ENCODE measurements at places on chromosomes 13 and 19.

GRCh38 chr13:102510072-102510471 lies 86.7 kb upstream of the TPP2 start:
- no peak for DNase-seq

DNA sequence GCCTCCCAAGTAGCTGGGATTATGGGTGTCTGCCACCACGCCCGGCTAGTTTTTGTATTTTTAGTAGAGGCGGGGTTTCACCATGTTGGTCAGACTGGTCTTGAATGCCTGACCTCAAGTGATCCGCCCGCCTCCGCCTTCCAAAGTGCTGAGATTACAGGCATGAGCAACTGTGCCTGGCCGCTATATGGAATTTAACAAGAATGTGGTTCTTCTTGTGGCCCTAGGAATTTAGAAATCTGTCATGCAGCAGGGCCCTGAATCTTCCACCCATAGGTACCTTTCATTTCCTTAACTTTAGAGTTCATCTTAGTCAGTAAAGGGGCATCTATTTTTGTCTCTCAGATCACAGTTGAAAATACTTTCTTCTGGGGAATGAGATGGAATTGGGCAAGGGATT lies 25.6 kb upstream of the NDFIP2 start:
- no peak for DNase-seq

DNA sequence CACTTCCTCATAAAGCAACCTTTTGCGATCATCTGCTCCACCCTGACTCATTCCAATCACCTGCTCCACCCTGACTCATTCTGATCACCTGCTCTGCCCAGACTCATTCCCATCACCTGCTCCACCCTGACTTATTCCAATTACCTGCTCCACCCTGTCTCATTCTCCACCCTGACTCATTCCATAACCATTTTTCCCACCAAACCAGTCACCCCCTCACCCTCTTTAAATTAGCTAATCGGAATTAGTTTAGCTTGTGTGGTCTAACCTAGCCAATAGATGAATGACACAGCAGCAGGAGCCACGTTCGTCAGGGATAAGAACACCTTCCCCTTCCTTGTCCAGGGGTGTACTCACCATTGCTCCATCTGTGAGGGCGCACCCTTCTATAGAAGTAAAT lies 134.0 kb downstream of the COG6 start:
- DNase-seq = no peak

DNA sequence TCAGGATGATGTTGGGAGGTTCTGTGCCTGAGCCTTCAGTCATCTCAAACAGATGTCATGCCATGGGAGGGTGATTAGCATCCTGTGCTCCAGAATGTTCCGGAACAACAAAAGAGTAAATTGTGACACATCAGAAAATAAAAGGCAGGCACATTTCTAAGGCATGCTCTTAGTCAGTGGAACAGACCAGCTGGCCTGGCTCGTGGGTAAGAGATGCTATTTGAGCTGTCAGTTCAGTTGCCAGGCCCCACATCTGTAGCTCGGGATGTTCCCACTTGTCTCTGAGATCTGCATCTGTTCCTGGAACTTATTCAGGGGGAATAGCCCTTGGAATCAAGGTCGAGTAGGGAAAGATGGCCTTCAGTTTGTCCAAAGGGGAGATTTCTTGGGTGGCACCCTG lies 26.0 kb downstream of the OLFM4 start:
- DNase-seq = no peak

- DNase-seq = peak; percentile 93
These were observed 7.7 kb upstream of the CXCL17 start for GRCh38 chr19:42450314-42450934.

- no peak for DNase-seq
These were observed 174.5 kb downstream of the USP12 start for GRCh38 chr13:26996965-26997752.

- no peak for DNase-seq
These were observed 396.9 kb downstream of the KCTD12 start for GRCh38 chr13:76489274-76489673.

DNA sequence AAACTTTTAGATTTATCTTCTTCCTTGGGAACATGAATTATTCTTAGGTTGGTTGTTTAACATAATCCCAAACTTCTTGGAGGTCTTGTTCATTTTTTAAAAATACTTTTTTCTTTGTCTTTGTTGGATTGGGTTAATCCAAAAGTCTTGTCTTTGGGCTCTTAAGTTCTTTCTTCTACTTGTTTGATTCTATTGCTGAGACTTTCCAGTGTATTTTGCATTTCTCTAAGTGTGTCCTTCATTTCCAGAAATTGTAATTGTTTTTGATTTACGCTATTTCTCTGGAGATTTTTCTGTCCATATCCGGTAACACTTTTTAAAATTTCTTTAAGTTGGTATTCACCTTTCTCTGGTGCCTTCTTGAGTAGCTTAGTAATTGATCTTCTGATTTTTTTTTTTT lies 9.8 kb upstream of the KLK15 start:
- no peak for DNase-seq

DNA sequence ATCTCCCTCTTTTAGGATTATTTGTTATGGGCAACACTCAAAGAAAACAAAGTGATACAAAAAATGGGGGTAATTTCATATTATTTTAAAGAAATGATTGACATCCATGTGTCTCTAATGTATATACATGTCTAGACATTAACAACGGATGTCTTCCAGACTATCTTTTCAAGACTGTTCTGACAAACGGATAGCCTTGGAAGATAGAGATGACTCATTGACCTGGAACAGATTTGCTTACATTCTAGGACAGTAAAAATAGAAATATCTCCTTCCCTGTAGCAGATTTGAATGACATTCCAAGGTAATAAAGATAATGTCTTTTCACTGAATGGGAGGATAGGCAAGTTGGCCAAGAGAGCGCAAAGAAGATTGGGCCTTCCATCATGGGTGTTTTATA lies 26.2 kb upstream of the SLITRK6 start:
- DNase-seq = no peak

- no peak for DNase-seq
These were observed 827 bp upstream of the FKRP start for GRCh38 chr19:46745030-46745429.

DNA sequence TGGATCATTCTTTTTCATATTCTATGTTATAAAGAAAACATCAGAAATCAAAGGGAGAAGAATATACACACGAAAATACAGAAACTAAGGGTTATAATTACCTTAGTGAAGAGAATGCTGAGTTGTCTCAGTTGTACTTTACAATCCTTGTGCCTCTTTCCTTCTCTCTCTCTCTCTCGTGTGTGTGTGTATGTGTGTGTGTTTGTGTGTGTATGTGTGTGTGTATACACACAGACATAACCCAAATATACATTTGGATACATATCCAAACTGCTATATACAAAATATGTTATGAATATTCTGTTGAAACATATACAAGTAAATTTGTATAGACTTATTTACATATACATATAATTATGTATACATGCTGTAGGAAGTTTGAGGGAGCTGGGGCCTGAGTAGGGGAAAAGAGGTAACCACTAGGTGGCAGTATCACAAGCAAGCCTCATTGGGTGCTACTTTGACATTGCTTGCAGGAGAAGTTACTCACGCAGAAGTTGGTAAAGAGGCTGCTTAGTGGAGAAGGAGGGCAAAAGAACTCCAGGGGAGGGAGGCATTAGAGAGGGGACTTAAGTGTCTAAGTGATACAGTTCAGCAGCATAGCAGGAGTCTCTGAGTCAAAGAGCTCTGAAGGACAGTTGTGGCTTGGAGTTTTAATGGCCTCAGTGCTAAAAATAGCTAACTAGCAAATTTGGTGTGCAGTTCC lies 465.1 kb upstream of the PCDH20 start:
- no peak for DNase-seq

GRCh38 chr13:111210544-111211469 lies 95.7 kb downstream of the ARHGEF7 start:
- DNase-seq = no peak

DNA sequence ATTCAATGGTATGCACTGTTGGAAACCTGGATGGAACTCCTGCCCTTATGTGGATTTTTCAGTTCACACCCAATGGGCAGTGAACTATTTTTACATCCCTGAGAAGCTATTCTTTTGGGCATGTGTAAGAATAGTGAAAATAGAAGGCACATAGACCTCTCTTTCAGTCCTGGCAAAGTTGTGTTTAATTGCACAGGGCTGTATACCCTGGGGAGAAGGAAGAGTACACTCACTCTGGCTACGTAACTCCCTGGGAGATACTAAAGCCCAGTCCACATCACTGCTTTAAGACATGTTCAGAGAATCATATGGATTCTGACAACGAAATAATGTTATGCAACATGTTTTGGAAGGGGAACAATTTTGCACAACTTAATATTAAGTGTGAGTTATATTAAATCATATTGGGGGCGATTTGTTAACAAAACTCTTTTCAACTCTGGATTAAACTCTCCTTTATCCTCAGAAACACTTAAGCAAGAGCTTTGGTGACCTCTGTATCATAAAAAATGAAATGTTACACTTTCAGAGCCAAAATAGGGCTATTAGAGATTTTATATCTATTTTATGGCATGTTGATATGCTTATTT lies 166.1 kb downstream of the DCT start:
- DNase-seq = no peak

DNA sequence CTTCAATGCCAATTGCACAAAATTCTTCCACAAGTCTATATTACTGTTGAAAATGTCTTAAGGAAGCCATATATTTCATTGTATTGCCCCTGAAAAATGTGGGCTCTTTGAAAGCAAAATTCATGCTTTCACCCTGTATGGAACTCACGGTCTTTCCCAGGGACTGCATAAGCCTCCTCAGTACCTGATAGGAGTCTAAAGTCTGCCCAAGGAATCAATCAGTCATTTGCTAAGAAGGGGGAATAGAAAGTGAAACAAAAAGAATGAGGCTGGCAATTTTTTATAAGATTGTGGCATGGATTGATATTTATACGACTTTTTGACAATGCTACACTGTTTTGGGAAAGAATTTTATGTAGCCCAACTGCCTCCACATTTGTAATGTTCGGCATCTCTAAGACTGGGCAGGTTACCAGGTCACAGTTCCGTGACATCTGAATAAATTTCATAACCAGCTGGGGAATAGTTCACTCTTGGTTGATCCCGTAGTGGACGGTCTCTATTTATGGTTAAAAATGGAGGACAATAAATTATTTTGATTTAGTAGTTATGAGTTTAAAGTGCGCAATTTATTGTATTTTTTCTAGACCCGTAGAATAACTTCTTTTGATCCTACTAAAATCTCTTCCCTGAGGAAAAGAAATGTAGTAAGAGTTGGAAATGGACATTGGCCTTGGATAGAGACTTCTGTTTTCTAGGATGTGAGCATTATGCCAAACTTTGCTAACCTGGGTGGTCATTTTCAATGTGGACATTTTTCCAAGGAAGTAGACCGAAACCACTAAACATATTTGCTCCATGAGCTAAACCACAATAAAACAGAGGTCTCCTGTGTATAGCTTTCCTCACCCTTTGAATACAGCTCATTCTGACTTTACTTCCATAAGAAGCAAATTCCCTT lies 1585.4 kb downstream of the EFNB2 start:
- no peak for DNase-seq

GRCh38 chr13:85316506-85317025 lies 482.7 kb downstream of the SLITRK6 start:
- DNase-seq = no peak

- peak; percentile 44 for DNase-seq
These were observed 1.2 kb downstream of the KLF12 start for GRCh38 chr13:74132776-74133656.

- DNase-seq = peak; percentile 66
These were observed 1.4 kb downstream of the PARP4 start for GRCh38 chr13:24511019-24511815.

Data from colonic mucosa (tissue), 4 donors.